Nucleus accumbens (tissue), 56 donors: ENCODE measurements at places on chromosomes 11 and 22.

GRCh38 chr11:133828871-133829270 lies 16.4 kb downstream of the SPATA19 start:
- DNase-seq = no peak

DNA sequence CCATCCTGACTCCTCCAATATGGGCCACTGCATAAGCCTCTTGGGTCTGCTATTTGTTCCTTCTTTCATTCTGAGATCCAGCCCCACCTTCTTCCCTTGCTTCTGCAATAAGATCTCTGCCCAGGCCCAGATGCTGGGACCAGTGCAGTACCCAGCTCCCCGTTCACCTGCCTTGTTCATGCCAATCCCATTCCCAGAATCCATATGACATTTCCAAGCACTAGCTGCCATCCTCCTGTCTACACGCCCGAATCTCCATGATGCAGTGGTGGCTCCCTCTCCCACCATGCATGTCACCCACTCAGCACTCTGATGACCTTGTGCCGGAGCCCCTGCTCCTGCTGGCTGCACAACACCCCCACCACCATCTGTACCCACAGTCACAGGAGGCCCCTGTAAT lies 11.4 kb upstream of the FAM83F start:
- DNase-seq = no peak

DNA sequence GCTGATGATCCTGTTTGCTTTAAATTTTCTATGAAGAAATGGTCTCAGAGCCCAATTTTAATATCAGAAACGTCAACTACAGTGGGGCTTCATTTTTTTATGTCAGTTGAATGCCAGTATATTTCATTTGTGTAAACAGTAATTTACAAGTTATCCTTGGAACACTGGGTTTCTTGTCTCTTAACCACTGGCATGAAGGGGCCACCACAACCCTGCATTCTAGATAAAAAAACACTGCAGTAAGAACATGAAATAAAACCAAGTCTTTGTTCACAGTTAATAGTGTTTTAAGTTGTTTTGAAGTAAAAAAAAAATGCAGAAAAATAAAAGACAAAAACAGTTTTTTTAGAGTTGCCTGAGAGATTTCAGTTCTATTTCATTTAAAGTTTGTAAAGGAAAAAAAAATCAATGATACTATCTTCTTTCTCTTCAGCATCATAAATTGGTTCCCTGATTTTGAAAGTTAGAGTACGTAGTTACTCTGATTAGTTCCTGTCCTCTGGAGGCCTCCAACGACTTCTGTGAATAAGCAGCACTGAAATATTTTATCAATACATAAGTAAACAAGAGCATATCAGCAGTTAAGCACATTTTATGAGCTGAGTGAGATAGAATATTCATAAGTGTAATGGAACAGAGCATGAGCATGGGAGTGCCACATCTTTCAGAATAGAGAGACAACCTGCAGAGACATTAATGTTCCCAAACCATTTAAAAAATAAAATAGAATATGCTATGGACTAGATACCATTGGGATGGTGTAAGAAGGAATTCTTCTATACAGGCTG lies 7.8 kb upstream of the DDI1 start:
- no peak for DNase-seq

GRCh38 chr11:13486926-13487660 lies 8.7 kb downstream of the PTH start:
- DNase-seq = no peak

GRCh38 chr11:130272336-130272735 lies 42.4 kb downstream of the ZBTB44 start:
- no peak for DNase-seq
